Lower lobe of right lung (tissue), 2 donors: ENCODE measurements at places on chromosomes 12 and 14. TPM values are rescaled to one million over a fixed set of nuclear protein-coding genes. Genes with fewer than 3 reads are reported as not detected.
A peak's percentile ranks its signal among the peaks of the same experiment; 100 is the strongest.

Gene ADAM21
- total RNA-seq = 0.24 TPM

GRCh38 chr12:127179176-127179575 lies 1087.8 kb upstream of the TMEM132C start:
- no peaks in the 10 kb centered on the region for H3K4me1 ChIP-seq
- H3K27me3 ChIP-seq = no peaks in the 10 kb centered on the region
- no peak overlapping the region for H3K4me3 ChIP-seq
- no peak for DNase-seq

GRCh38 chr12:42546709-42547108 lies 42.8 kb downstream of the PRICKLE1 start:
- H3K27me3 ChIP-seq = no peaks in the 10 kb centered on the region
- H3K4me3 ChIP-seq = no peak overlapping the region
- DNase-seq = no peak
- H3K4me1 ChIP-seq = no peaks in the 10 kb centered on the region
- H3K27ac ChIP-seq = no peak overlapping the region
- H3K36me3 ChIP-seq = no peaks in the 10 kb centered on the region

GRCh38 chr12:30626847-30627246 lies 68.8 kb downstream of the IPO8 start:
- H3K4me1 ChIP-seq = no peaks in the 10 kb centered on the region
- H3K4me3 ChIP-seq = no peak overlapping the region
- H3K27me3 ChIP-seq = no peaks in the 10 kb centered on the region
- DNase-seq = no peak
- no peak overlapping the region for H3K27ac ChIP-seq
- H3K36me3 ChIP-seq = peaks cover 35% of the 10 kb centered on the region

- H3K4me1 ChIP-seq = no peaks in the 10 kb centered on the region
- H3K4me3 ChIP-seq = no peak overlapping the region
- H3K36me3 ChIP-seq = no peaks in the 10 kb centered on the region
- DNase-seq = no peak
- H3K27me3 ChIP-seq = no peaks in the 10 kb centered on the region
- no peak overlapping the region for H3K27ac ChIP-seq
Observed at GRCh38 chr12:25557830-25558436, 4.8 kb upstream of the LMNTD1 start.

DNA sequence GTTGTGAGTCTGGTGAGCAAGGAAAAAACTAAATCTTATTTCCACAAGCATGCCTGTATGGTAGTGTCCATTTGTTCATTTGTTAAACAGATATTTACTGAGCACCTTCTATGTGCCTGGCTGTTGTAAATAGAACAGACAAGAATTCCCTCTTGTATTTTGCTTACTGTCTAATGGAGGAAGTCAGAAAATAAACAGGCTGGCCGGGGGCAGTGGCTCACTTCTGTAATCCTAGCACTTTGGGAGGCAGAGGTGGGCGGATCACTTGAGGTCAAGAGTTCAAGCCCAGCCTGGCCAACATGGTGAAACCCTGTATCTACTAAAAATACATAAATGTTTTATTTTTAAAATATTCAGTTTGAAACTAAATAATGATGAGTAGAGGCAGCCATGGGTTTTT lies 79.3 kb downstream of the GTF2A1 start:
- no peaks in the 10 kb centered on the region for H3K36me3 ChIP-seq
- peaks cover 9% of the 10 kb centered on the region for H3K4me1 ChIP-seq
- H3K27ac ChIP-seq = no peak overlapping the region
- H3K27me3 ChIP-seq = no peaks in the 10 kb centered on the region

DNA sequence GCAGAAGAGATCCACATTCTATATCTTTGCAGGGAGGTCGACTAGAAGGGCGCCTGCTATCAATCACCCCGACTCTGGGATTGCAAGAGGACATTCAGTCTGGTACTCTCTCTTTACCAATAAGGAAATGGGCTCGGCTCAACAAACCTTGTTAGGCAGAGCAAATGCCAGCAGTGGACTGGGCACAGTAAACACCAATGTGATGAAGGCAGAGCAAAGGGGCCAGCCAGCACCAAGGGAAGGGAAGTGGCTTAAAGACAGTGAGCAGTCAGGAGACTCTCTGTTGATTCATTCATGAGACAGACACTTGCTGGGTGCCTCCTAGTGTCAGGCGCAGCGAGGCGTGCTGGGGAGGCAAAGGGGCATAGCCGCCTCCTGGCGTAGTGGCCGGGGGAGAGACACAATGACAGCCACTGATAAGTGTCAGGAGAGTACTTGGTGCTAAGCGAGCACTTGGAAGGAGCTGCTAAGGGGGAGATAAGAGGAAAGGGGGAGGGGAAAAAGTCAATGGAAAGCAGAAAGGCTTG lies 34.1 kb downstream of the TMCC3 start:
- H3K4me1 ChIP-seq = peaks cover 28% of the 10 kb centered on the region
- peak overlapping the region; percentile 4 for H3K4me3 ChIP-seq
- no peaks in the 10 kb centered on the region for H3K27me3 ChIP-seq
- H3K27ac ChIP-seq = peak overlapping the region; percentile 22

GRCh38 chr14:55571125-55571889 lies 8.7 kb upstream of the KTN1 start:
- no peaks in the 10 kb centered on the region for H3K36me3 ChIP-seq
- no peak overlapping the region for H3K27ac ChIP-seq
- H3K4me3 ChIP-seq = no peak overlapping the region
- H3K4me1 ChIP-seq = no peaks in the 10 kb centered on the region
- DNase-seq = no peak

Gene CMA1
- 2.4 TPM for total RNA-seq

- peak; percentile 65 for DNase-seq
- H3K27me3 ChIP-seq = no peaks in the 10 kb centered on the region
- H3K4me1 ChIP-seq = peaks cover 53% of the 10 kb centered on the region
- no peaks in the 10 kb centered on the region for H3K36me3 ChIP-seq
- H3K27ac ChIP-seq = peak overlapping the region; percentile 88
Observed at GRCh38 chr14:50001151-50001998, 108.5 kb downstream of the ARF6 start.

Gene ATXN3
- 47.9 TPM for total RNA-seq

GRCh38 chr12:6608592-6609281 lies 1.6 kb upstream of the CHD4 start:
- DNase-seq = no peak
- H3K27ac ChIP-seq = peak overlapping the region; percentile 73
- peaks cover 44% of the 10 kb centered on the region for H3K4me1 ChIP-seq
- no peaks in the 10 kb centered on the region for H3K36me3 ChIP-seq

- H3K4me1 ChIP-seq = no peaks in the 10 kb centered on the region
- DNase-seq = no peak
- no peak overlapping the region for H3K27ac ChIP-seq
- H3K27me3 ChIP-seq = no peaks in the 10 kb centered on the region
- no peak overlapping the region for H3K4me3 ChIP-seq
Observed at GRCh38 chr12:79206871-79207270, 342.3 kb downstream of the SYT1 start.

Gene AMN1
- 7.7 TPM for total RNA-seq

DNA sequence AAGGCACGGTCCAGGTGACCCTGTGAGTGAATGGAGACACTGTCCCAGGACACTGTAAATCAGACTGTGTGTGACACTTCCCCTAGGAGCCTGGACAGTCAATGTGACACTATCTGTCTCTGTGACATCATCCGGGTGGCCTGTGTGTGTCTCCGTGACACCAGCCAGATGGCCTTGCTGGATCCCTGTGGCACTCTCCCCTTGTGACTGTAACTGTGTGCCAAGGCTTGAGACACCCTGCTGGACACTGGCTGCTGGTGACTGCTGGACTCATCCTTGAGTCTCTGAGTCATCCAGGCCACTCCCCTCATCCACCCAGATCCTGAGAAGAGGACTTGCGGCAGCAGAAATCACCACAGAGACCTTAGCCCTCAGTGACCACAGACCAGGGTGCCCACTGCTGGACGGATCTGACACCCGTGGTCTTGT lies 51.6 kb downstream of the MVK start:
- H3K4me1 ChIP-seq = no peaks in the 10 kb centered on the region
- DNase-seq = no peak
- H3K27me3 ChIP-seq = peaks cover 25% of the 10 kb centered on the region
- H3K36me3 ChIP-seq = no peaks in the 10 kb centered on the region
- H3K4me3 ChIP-seq = no peak overlapping the region

DNA sequence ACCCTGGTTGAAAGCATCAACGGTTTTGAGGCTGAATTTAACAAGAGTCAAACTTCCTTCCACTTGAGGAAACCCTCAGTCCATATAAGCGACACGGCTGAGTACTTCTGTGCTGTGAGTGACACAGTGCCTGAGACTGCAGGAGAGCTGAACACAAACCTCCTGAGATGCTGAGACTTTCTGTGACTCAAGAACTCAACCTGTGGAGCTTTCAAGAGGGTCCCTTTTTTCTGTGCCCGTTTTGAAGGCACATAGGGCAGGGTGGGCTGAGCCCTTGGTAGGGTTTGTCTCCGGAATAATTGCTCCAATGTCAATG lies 305.3 kb upstream of the OR4E1 start:
- no peak overlapping the region for H3K27ac ChIP-seq
- H3K27me3 ChIP-seq = no peaks in the 10 kb centered on the region
- no peaks in the 10 kb centered on the region for H3K4me1 ChIP-seq
- no peaks in the 10 kb centered on the region for H3K36me3 ChIP-seq

Gene FAM177A1
- total RNA-seq = 104 TPM

DNA sequence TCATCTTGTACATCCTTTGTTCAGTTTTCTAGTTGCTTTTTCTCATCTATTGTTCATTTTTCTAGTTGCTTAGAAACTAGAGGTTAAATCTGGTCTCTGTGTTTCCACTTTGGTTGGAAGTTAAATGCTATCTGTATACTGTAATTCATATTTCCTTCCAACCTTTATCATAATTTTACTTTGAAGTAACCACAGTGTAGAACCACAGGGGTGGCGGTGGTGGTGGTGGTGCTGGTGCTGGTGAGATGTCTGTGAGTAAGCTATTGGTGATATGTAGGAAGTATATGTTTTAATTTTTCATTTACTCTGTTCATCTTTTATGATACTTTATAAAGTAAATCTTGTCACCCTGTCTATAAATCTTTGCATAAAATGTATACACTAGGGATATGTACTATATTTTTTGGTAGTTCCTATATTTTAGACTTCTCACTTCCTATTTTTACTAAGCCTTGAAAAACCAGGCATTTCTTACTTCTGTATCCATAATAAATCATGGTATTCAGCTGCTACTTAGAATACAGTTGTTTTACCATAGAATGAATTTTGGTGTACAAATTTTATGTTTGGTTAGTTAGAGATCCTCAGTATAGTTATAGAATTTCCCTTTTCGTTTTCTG lies 31.9 kb downstream of the CCDC91 start:
- no peak for DNase-seq
- no peaks in the 10 kb centered on the region for H3K27me3 ChIP-seq

Gene FLRT2
- total RNA-seq = 14.3 TPM

DNA sequence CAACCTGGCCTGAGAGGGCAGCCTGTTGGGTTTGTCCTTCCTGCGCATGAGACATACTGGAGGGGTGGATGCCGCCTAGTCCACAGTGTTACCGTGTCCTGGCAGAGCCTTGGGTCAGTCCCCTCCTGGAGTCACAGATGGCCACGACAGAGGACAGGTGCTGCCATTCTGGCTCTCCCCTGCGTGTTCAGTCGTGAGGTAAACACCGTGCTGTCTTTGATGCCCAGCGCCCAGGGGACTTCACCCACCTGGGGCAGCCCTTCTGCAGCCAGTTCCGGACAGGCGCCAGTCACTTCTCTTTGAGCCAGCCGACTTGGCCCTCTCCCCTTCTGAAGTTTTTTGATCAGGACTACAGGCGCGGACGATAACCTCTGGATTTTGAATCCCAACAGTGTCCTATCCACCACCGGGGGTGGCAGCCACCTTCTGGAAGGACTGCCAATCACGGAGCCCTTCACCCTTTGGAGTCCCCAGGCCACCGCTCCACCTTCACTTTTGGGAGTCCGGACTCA lies 933.0 kb downstream of the DIO2 start:
- no peak overlapping the region for H3K27ac ChIP-seq
- H3K4me3 ChIP-seq = peak overlapping the region; percentile 61
- H3K36me3 ChIP-seq = no peaks in the 10 kb centered on the region
- no peaks in the 10 kb centered on the region for H3K27me3 ChIP-seq
